ENCODE measurements at places on chromosomes 7 and 10. TPM values are rescaled to one million over a fixed set of nuclear protein-coding genes. Genes with fewer than 3 reads are reported as not detected.

PSD gene
- total RNA-seq = 11.6 TPM

DNA sequence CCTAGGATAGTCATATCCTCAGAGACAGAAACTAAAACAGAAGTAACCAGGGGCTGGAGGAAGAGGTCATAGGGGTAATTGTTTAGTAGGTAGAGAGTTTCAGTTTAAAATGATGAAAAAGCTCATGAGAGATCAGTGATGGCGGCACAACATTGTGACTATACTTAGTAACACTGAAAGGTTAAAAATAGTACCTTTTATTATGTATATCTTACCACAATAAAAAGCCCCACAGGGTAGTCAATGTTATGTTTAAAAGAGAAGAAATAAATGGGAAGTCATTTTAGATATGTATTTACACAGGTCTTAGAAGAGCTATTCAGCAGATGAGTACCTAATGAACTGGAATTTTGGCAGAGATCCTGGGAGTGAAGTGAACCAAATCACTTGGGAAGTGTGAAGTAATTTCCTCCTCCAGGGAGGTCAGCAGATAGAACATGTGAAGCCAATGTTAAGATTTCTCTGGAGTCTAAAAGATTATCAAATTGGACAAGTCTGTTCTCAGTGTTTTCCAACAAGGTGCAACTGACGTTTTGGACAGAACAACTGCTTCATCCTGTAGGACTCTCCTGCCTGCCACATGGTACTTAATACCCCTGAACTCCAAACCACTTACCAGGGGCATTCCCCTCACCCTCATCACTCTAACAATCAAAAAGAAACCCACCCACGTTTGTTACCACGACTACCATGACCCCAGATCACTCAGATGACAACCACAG lies 6.4 kb downstream of the CDCA7L start:
- no peak for DNase-seq

SPDYE9 gene
- 1.7 TPM for total RNA-seq

- DNase-seq = no peak
These were observed 66.8 kb downstream of the CACNA2D1 start for GRCh38 chr7:82376739-82377138.

GRCh38 chr7:2087744-2088143 lies 145.0 kb downstream of the MAD1L1 start:
- DNase-seq = no peak

DNA sequence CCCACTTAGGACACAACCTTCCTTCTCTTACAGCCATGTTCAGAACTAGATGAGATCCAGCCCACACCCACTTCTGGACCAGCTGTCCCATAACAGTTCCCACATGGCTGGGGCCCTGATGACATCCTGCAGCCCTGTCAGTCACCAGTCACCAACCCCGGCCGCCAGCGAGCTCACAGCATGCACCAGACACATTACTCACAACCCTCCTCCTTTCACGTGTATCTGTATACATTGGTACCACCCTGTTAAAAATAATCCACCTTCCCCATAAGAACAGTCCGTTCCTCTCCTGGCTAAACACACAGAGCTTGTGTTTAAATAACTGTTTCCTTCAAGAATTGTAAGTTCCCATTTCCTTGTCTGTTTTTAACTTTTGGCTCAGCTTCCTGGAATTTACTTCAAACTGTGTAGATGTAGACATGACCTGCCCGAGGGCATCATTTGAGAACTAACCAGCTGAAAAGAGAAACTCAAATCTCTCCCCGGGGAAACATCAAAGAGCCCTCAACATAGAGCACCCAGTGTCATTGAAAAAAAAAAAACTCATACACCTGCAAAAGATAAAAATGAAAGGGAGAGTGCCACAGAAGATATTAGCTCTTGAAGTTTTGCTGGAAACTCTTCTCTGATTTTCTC lies 26.0 kb upstream of the PRLHR start:
- DNase-seq = no peak

GRCh38 chr10:113368666-113369364 lies 184.0 kb upstream of the HABP2 start:
- no peak for DNase-seq

ADCY1 gene
- 4.6 TPM for total RNA-seq

GRCh38 chr7:133540096-133540860 lies 287.4 kb downstream of the EXOC4 start:
- DNase-seq = no peak

- peak; percentile 98 for DNase-seq
These were observed 105.5 kb downstream of the MYOF start for GRCh38 chr10:93376372-93377293.

Data from umbilical cord (tissue), 2 donors.